ENCODE measurements at places on chromosomes 4 and X. TPM values are rescaled to one million over a fixed set of nuclear protein-coding genes. Genes with fewer than 3 reads are reported as not detected.

Gene HSFX4
- total RNA-seq = not detected

DNA sequence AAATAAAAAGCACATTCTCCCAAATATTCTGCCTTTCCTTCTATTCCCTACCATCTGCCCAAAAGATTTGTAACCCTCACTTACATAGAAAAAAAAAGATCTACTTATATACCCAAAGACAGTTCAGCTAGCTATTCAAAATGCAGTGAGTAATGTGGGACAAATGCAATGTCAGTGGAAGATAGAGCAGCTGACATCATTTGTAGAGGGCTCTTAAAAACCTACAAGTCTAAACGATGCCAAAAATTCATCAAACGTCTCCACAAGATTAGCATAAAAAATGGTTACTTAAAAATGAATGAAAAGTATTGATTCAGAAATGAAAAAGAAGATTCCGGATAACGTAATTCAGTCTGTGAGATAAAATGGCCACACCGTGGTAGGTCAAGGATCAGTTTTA lies 96.5 kb downstream of the ASB9 start:
- H3K27me3 ChIP-seq = no peaks in the 10 kb centered on the region
- no peak overlapping the region for H3K27ac ChIP-seq
- H3K36me3 ChIP-seq = no peaks in the 10 kb centered on the region
- no peaks in the 10 kb centered on the region for H3K4me1 ChIP-seq
- no peak overlapping the region for H3K4me3 ChIP-seq
- DNase-seq = no peak

Gene PARM1
- total RNA-seq = 1.9 TPM

Gene LINC00632
- total RNA-seq = 6.9 TPM

DNA sequence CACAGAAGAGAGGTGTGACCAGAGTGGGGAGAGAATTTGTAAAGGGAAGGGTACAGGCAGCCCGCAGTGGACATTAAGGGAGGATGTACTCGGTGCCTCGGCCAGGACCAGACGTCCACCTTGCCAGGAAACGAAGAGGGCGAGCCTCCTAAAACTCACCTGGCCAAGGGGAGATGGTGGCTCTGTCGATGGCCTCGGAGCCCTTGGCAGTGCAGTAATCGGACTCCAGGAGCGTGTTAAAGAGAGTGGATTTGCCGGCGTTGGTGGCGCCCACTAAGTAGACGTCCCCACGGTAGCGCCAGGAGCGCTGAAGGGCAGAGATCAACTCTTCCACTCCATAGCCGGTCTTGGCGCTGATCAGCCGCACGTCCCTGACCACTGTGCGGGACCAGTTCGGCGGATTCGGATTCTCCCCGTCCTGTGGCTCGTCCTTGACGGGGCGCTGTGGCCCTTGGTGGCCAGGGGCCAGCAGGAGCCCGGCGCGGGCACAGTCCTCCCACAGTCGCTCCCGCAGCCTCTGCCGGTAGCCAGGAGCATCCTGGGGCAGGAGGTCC lies 1.0 kb downstream of the NOA1 start:
- no peaks in the 10 kb centered on the region for H3K27me3 ChIP-seq
- H3K36me3 ChIP-seq = peaks cover 37% of the 10 kb centered on the region
- no peak for DNase-seq
- H3K27ac ChIP-seq = peak overlapping the region; percentile 83
- peaks cover 29% of the 10 kb centered on the region for H3K4me1 ChIP-seq
- H3K4me3 ChIP-seq = peak overlapping the region; percentile 89
